ENCODE measurements at places on chromosomes 12 and 14.

- no peak for DNase-seq
These were observed 155.0 kb upstream of the TMEM132C start for GRCh38 chr12:128111951-128112350.

DNA sequence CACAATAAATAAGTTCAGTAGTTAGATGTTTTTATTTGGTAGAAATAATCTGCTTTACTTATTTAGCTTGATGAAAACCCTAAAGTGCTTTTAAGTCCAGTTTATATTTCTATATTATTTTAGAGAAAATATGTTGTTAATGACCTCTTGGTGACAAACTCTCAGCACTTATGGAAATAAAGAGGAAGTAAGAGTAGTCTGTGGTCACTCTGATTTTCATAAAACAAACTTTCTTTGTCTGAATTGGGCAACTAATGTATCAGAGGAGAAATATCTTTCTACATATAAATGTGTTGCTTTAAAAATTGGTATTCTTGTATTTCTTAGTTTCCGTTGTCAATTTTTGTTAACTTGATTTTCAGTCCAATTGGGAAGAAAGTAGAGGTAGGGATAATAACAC is 878.9 kb upstream of the SEL1L start:
- DNase-seq: no peak

DNA sequence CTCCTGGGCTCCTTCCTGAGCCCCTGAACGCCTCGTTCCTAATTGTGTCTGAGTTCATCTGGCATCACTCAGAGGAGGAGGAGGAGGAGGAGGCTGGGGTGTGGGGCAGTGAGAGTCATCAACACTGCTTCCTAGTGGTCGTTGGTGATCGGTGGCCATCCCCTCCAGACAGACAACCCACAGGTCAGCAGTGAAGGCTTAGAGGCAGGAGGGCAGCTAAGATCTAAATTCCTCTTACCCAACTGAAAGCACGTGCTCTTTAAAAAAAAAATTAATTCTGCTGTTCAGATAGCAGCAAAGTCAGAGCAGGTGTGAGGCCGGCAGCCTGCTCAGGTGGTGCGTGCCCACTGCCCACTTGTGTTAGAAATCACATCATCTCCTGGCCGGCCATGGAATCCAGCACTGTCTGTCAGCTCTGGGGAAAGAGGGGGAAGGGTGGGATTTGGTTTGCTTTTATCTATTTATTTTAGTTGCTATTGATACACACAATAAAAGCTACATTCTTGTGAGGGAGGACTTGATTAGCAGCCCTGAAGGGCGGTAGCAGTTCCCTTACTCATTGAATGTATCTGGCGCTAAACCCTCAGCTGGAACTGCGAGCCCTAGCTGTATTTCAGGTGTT is 46.6 kb downstream of the PPP2R5C start:
- DNase-seq: no peak

DNA sequence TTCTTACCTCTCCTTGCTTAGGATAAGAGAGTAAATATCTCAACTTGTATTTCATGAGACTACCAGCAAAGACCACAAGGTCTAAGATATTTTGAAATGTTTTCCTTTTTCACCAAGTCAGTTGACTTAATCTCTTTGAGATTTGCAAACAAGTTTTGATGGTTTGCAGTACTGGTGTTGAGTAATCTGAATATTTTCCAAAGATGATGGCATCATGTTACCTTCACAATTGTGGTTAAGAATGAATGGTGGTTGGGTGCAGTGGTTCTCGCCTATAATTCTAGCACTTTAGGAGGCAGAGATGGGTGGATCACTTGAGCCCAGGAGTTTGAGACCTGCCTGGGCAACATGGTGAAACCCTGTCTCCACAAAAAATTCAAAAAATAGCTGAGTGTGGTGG is 225.7 kb downstream of the TMTC2 start:
- DNase-seq: no peak

DNA sequence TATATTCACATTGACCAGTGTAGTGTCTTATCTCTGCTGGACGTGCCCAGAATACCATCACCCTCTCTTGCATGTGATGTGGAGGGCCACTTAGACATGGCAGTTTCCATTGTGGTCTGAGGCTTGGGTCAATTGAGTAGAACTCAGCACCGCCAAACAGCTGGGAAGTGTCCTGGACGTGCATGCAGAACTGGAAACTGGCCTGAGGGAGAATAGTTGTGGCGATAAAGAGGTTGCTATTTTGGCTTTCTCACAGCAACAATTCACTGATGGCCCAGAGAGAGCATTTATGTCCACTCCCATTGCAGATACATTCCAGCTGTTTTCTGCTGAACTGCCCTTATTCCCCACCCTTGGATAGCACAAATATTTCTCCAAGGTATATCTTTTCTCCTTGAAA is 210.1 kb upstream of the DAAM1 start:
- no peak for DNase-seq

DNA sequence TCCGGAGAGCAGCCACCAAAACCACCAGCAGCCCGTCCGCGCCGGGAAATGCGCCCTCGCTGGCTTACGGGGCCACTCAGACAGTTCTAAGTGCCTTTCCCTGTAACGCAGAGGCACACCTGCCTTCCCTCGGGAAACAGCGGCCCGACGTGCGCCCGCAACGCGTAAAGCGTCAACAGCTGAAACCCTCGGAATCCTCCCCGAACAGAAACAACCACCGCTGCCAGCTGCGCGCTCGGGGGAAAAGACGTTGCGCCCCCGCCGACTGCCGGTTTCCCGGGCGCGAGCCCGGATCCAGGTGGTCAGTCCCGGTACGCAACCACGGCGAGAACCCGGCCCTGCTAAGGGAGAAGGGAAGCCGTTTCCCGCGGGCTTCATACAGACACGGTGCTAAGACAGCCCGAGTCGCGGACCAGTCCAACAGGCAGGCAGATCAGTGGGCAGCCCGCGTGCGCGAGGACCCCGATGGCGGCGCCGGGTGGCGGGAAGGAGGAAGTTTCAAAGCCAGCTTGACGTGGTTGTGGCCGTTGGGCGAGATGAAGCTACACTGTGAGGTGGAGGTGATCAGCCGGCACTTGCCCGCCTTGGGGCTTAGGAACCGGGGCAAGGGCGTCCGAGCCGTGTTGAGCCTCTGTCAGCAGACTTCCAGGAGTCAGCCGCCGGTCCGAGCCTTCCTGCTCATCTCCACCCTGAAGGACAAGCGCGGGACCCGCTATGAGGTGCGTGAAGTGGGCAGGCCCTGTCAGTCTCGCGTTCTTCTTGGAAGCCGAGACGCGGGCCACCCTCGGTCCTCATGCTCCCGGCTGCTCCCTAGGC is at the start of gene LRR1:
TSS of gene LRR1 (plus strand) at position 456 of the 816 bp plus-strand sequence. CDS start at position 537, 81 bp downstream.
- peak; percentile 85 for DNase-seq

DNA sequence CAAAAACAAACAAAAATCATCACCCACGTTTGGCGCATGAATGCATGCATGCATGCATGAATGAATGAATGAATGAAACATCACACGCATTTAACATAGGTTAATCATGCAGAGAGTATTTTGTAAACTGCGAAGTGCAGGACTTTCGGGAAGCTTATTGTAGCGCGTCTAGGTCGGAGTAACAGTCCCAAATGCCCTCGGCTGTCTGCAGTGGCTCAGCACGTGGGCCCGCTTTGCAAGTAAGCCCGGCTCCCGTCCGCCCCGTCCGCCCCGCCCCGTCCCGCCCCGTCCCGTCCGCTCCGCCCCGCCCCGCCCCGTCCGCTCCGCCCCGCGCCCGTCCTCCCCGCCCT is 263 bp upstream of the IFT81 start:
- no peak for DNase-seq

DNA sequence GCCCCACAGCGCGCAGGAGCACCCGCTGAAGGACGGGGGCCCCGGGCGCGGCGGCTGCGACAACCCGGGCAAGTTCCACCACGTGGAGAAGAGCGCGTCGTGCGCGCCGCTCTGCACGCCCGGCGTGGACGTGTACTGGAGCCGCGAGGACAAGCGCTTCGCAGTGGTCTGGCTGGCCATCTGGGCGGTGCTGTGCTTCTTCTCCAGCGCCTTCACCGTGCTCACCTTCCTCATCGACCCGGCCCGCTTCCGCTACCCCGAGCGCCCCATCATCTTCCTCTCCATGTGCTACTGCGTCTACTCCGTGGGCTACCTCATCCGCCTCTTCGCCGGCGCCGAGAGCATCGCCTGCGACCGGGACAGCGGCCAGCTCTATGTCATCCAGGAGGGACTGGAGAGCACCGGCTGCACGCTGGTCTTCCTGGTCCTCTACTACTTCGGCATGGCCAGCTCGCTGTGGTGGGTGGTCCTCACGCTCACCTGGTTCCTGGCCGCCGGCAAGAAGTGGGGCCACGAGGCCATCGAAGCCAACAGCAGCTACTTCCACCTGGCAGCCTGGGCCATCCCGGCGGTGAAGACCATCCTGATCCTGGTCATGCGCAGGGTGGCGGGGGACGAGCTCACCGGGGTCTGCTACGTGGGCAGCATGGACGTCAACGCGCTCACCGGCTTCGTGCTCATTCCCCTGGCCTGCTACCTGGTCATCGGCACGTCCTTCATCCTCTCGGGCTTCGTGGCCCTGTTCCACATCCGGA is 1.4 kb downstream of the FZD10 start:
- DNase-seq: no peak

DNA sequence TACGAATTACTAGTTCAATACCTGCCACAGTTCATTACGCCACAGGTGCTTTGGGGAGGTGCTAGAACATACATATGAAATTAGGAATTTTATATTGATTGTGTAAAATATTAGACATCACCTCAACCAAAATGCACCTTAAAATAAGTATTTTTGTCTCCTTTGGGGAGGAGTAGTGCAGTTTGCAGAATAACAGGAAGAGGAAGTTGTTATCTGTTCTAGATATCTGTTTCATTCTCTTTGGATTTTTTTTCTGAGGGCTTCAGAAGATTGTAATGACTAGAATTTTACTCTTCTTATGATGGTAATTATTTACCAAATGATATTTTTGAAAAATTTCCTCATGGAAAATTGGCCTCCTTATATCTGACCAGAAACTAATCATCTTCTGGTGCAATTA is 9.9 kb upstream of the GYS2 start:
- DNase-seq: no peak

DNA sequence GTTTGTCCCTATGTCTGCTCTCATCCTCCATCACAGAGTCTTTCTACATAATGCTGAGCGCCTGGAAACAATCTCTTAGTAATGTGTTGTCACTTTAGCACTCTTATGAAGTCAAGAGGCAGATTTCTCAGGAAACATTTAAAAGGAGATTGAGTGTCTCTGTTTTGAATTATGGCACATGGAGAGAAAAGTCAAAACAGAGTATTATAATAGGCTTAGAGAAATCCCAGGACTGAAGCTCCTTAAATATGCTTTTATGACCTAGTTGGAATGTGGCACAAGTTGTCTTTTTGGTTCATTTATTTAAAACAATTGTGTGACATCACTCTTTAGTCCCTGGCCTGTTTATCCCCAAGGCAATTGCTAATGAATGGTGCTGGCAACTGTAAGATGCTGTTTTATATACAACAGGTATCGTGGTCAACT is 117.8 kb upstream of the HIF1A start:
- no peak for DNase-seq

DNA sequence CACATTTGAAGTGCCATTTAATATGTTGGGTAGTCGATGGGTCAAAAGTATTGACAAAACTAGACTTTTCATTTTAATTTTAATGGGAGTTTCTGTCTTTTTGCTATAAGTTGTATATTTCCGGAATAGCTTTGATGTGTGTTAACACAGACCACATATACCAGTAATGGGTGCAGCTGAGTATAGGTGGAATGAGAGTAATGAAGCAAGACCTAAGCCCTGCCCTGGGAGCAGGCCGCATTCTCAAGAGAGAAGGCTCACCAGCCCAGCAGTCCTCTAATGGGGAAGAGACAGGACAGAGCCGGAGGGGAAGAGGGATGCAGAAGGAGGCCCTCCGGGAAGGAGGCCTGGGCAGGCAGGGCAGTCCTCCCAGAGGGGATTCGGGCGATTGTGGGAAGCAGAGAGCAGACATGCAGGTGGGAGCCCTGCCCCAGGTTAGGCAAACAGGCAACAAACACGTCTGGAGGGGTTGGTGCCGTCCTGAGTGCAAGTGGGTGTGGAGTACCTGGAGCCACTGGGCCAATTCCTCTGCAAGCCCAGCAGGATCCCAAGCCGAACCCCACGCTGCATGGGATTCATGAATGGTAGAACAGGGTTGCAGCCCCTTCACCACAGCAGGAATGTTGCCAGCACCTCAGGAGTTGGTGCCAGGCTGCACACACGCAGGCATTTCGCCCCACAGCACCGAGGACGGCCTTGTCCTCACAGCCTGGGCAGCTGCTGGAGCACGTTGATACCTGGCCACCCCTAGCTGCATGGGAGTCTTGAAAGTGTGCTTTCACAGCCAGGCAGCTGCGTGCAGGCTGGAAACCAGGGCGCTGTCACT is 7.8 kb downstream of the CKB start:
- peak; percentile 10 for DNase-seq

- no peak for DNase-seq
These were observed 93.1 kb upstream of the SFSWAP start for GRCh38 chr12:131617596-131618302.

DNA sequence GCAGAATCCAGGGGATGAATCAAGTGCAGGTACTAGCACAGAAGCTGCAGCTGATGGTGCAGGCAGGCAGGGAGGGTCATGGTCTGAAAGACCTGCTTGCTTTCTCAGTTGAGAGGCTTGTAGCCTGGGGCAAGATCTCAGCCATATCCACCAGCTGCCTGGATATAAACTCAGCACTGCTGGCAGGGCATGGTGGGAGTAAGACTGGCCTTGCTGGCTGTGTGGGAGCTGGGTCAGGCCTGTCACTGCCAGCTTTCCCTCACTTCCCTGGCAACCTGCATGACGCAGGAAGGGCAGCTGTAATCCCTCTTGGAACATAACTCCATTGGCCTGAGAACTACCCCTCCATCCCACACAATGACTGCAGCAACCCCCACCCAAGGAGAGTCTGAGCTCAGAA is 230.1 kb downstream of the ANO6 start:
- DNase-seq: no peak

GRCh38 chr14:50697659-50698290 is 29.7 kb upstream of the SAV1 start:
- no peak for DNase-seq

GRCh38 chr12:13947276-13947946 is 34.0 kb downstream of the GRIN2B start:
- DNase-seq: no peak

DNA sequence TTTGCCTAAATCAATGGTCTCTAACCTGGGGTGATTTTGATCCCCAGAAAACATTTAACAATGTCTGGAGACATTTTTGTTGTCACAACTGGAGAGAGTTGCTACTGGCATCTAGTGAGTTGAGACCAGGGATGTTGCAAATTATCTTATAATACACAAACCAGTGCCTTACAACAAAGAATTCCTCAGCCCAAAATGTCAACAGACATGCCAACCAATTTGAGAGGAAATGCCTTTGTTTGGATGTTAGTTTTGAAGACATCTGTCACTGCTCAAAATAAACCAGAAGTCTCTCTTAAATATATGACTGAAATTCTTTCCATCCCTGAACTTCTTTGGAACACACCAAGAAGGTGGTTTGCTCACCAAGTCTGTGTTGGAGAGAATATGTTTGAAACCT is 336.9 kb upstream of the ATP2B1 start:
- DNase-seq: no peak

DNA sequence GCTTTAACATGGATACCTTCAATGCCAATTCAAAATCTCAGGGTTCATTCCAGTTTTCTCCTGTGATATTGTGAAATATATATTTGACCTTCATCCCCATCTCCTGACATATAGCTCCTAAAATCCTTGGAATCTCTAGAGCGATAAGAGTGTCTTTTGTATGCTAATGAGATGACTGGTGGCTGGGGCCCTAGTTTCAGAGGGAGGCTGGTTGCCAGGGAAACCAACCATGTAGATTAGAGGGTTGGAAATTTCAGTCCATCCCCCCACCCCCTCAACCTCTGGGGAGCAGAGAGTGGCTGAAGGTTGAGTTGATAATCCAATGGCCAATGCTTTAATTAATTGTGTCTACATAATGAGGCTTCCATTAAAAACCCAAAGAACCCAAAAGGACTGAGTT is 59.4 kb downstream of the SDR9C7 start:
- DNase-seq: no peak
